Astrocyte (in vitro differentiated cells and primary cell): ENCODE measurements at places on chromosomes 7 and 10.
A peak's percentile ranks its signal among the peaks of the same experiment; 100 is the strongest.

GRCh38 chr10:49253340-49253906 is 45.5 kb upstream of the C10orf71 start:
- no peak for DNase-seq

DNA sequence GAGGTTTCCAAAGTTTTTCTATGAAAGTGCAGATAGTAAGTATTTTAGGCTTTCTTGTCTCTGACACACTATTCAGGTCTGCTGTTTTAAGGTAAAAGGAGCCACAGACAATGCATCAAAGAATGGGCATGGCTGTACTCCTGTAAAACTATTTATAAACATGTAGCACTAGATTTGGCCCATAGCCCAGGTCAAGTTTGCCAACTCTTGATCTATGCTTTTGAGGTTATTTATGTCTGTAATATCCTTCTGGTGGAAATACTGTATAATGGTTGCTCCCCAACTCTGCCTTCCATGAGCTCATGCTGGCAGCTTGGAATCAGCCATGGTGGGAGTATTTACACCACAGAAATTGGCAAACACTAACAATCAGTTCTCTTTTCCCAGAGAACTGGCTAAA is 244.6 kb downstream of the BUB3 start:
- no peak for DNase-seq

DNA sequence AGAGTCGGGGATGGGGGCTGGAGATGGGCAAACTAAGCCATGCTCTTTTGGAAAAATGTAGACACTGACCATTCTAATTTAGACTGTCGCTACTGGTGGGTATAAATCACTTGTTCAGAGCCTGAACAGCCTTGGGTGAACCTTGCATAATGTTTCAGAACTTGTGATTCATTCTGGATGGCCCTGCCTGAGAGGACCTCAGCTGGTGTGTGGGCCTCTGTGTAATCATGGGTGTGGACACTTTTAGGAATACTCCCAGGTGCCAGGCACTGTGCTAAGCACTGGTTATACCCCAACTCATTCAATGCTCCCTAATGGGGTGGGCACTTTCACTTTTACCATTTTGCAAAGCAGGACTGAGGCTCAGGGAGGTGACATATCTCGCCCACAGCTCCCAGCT is 26.8 kb upstream of the TM9SF3 start:
- no peak for DNase-seq

- no peak for DNase-seq
Measured at GRCh38 chr7:158798741-158799140, 30.6 kb downstream of the ESYT2 start.

GRCh38 chr7:7554649-7555575 is 11.8 kb upstream of the MIOS start:
- DNase-seq: no peak

DNA sequence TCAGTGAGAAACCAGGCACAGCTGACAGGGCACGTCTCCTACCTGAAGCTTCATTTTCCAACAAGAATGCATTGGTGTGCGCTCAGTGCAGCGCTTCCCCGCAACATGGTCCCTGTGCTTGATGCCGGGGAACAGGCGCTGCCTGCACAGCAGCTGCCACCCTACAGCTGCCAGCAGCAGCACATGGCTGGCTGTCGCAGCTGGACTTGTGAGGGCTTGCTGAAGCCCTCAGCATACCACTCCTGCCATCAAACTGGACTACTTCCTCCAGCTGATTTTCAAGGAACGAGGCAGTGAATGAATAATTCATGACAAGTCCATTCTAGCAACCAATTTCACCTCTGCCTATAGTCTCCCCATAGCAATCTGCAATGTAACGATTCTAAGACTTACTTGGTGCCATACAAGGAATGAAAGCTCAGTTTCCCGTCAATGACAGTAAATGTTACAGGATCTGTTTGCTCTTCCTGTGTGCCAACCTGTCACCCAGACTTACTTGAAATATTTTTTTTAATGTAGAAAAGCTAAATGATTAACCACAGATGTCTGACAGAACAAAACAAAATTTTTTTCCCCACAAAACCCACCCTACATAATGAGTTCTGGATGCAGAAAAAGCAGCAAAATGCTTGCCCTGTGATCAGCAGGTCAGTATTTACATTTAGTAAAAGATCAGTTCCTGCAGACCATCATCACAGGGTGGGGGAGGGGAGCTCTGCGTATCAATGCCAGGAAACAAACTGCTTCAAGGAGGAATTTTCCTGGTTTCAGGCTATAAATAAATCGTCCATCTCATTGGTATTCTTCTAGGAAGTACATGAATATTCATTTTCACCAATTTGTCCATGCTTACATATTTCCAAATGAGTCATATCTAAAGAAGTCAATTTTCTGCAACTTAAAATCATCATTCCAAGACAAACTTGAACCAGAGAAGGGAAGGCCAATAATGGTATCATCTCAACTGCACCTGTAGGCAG is 140.6 kb downstream of the ALOX5 start:
- DNase-seq: peak; percentile 31

GRCh38 chr10:37975401-37975991 is 951 bp downstream of the ZNF25 start:
- no peak for DNase-seq

DNA sequence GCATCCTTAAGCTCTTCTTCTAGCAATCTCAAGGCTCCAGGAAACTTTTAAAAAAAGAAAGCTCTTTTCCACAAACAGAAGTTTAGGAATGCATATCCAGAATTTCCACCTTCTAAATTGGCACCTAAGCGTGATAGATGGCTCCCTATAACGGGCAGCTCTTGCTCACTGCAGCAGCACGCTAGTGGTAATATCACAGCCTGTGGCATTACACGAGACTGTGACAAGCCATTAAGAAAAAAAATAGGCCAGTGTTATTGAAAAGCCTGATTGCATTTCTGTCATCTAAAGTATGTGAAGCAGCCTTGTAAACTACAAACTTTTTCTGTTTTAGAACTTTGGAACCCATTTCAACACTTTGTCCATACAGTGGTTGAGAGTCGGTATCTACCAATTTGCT is 263.8 kb downstream of the CAMK1D start:
- no peak for DNase-seq

DNA sequence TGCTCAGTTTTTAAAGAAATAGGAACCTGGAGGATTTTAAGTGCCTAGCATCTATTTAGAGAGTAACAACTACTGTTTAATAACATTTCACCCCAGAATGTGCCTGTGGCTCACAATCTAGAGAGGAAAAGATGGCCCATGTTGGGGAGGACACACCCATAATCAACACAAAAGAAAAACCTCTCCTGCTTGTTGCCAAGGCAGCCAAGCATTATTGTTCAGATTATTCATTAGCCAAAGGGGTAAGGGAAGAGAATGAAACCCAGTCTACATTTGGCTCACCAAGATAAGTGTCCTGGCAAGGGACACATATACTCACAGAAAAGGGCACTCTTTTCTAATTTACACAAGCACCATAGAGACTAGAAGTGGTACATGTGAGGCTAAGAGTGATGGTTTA is 17.7 kb upstream of the IFIT1B start:
- no peak for DNase-seq

GRCh38 chr7:14691034-14691433 is 211.5 kb downstream of the DGKB start:
- no peak for DNase-seq

DNA sequence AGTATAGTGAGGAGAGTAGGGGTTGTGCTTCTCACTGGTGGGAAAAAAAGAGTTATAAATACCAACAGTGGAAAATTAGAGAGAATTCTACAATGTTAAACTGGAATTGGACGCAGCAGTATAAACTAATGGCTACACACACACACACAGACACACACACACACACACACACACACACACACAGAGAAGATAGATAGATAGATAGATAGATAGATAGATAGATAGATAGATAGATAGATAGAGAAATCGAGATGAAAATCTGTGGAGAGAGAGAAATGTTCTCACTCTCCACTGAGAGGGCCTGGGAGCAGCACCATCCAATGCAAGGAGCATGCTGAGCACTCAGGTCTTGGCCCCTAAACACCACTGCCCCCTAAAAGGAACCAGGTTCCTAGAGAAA is 99.9 kb upstream of the LRRC4 start:
- no peak for DNase-seq

- no peak for DNase-seq
Measured at GRCh38 chr7:151012911-151013347, 11.4 kb downstream of the ATG9B start.

DNA sequence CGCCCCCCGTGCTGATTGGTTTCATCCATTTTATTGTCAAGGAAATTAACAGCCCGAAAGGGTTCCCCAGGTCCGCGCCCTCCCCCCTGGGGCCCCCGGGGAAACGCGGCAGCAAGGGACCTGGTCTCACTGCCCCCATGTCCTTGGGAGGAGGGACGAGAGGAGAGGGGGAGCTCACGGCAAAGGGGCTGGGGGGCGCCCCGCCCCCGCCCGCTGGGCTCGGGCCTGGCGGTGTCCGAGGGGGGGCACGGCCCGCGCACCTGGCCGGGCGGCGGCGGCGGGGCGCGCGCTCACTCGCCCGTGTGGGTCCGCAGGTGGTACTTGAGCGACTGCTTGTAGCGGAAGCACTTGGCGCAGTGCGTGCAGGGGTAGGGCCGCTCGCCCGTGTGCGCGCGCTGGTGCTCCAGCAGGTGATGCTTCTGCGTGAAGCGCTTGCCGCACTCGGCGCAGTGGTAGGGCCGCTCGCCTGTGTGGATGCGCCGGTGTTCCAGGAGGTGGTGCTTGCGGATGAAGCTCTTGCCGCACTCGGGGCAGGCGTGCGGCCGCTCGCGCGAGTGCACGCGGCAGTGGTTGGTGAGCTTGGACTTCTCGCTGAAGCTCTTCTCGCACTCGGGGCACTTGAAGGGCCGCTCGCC is 29.3 kb downstream of the ZNF777 start:
- no peak for DNase-seq

- peak; percentile 33 for DNase-seq
Measured at GRCh38 chr7:91191771-91192170, 72.5 kb upstream of the FZD1 start.

GRCh38 chr10:131082201-131082850 is 229.2 kb downstream of the TCERG1L start:
- no peak for DNase-seq

DNA sequence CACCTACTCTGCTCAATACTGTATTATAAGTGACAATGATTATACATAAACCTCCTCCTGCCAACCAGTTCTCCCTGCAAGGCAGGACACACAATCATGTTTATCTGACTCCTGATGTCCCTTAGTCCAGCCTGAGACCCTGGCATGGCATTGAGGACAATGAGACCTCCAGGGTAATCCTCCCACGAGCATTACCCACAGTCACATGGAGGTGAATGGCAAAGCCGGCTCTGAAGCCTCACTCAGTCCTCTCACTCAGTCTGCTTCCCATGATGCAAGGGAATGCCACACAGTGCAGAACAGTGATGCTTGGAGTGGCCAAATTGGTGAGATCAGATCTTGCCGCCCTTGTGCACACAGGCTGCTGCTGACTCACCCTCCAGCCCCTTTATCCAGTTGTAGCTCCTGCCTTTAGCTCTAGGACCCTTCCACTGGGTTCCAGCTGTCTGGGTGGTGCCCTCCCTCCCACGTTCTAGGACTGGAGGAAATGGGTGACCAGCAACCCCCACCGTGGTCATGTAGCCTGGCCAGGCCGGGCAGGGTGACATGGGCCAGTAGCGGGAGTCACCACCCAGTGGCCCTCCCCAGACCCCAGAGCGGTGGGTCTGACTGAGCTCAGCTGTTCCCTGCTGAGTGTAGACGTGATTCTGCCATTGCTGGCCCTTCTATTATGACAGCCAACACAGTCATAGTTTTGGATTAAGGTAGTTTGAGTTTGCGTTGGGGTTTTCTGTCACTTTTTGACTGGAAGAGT is 5.5 kb upstream of the ADCY1 start:
- DNase-seq: no peak

- DNase-seq: no peak
Measured at GRCh38 chr7:13442226-13442625, 547.2 kb downstream of the ETV1 start.

DNA sequence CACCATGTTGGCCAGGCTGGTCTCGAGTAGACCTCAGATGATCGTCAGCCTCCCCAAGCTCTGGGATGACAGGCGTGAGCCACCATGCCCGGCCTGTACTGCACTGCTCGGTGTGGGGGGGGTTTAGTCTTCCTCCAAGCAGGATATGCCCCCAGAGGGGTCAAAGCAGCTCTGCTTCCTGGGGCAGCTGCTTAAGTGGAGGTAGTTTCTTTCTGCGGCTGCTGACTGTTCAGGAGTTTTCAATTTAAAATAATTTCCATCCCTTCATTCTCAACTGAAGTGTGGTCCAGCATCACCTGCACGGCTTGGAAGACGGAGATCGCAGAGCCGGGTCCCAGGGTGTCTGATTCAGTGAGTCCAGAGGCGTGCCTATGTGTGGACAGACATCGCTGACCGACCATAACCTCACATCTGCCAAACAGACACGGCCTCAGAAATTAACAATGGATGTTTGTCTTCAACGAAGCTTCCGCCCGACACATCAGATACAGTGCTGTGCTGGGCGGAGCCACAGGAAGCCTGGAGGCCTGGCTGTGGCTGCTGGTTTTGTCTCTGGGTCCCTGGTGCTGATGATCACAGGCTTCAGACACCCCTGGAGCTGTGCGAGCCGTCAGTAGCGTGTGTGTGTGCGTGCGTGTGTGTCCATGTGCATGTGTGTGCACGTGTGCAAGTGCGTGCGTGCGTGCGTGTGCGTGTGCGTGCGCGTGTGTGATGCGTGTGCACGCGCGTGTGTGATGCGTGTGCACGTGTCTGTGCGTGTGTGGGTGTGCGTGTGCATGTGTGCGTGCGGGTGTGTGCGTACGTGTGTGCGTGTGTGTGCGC is 226.5 kb upstream of the PITRM1 start:
- DNase-seq: no peak

DNA sequence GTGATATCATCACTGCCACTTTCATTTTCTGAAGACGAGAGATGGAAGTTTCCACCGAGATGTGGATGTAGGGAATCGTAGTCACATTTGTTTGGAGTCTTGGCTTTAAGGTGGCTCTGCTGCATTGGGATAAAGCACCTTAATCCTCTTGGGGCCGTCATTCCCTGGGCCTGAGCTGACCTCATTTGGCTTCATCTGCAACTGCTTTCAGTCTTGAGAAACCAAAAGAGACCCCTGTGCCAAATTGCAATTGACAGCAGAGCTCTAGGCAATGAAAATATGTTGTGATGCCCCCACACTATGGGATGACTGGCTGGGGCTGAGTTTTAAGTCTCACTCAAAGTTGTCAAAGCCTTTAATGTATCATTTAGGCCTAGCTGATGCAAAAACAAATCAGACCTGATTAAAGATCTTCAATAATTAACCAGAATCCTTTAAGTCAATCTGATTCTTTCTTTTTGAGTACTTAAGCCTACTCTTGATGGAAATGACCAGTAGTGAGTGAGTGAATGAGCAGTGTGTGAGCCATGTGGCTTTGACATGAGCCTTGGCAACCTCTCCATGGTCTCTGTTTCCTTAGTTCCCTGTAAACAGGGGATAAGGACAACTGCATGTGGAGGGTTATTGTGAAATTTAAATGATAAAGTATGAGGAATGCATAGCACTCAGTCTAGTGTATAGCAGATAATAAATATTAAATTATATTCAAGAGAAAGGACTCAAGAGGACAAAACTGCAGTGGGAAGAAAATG is 155.0 kb downstream of the BMPER start:
- peak; percentile 63 for DNase-seq
